ENCODE measurements at places on chromosomes 6 and 20.

DNA sequence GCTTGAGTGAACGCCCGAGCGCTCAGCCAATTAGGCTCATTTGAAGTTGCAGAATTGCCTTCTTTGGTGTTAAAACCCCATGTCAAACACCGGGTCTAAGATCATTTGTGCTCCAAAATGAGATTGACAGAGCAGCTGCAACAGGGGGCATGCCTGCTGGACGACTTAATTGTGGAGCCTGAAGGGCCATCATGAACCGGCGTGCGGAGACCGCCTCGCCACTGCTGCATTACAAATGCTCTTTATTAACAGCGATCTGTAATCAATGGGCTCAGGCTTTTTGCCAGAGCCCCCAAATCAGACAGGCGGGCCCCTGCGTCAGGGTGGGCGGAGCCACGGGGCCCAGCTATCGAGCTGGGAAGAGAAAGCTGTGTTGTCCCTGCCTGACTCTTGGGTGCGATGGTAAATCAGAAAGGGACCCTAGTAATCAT lies 183.2 kb downstream of the SIM1 start:
- DNase-seq, result no peak

DNA sequence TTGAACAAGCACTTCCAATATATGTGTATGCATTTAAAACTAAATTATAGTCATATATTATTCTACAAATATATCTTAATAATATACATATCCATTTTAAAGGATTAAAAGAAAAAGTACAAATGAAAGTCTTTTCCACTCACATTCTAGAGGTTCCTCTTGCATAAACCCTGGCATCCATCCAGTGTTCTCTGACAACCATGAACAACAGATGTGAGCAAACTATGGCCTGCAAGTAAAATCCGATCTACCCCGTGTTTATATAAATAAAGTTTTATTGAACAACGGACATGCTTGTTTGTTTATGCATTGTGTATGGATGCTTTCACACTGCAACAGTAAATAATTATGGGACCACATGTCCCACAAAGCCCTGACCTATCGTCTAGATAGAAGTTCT lies 1122.3 kb downstream of the EPHA7 start:
- DNase-seq, result no peak

DNA sequence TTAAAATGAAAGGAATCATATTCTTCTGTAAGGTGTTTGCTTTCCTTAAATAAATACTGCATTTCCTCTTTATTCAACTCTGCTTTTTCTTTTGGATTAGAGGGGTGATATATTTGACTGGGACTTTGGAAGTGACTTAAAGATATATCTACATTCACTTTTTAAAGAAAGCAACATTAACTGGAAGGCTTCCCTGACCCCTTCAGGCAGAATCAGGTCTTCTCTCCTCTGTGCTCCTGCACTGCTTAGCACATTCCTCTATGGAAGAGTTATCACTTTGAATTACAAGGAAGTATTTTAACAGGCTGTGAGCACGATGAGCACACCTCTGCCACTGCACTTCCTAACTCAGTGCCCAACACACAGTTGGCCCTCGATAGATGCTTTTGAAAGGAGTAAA lies 59.2 kb upstream of the POU3F2 start:
- no peak for DNase-seq

- DNase-seq, result no peak
Measured at GRCh38 chr6:85464260-85464644, 14.4 kb downstream of the NT5E start.

DNA sequence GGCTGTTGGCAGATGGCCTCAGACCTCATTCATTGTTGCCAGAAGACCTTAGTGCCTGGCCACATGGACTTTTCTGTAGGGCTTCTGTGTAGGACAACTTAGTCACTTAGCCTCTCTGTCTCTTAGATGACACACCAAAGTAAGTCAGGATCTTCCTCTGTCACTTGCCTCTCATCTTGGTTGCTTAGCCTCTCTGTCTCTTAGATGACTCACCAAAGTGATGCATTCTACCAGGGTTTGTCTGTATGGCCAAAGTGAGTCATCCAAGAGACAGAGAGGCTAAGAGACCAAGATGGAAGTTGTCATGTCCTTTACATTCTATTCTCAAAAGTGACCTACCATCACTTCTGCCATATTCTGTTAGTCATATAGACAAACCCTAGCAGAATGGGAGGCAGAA lies 255.9 kb upstream of the DEFB112 start:
- no peak for DNase-seq
